Thoracic aorta endothelial cell (primary cell): ENCODE measurements at places on chromosomes 13 and 19. TPM values are rescaled to one million over a fixed set of nuclear protein-coding genes. Genes with fewer than 3 reads are reported as not detected.

Gene ILF3
- total RNA-seq: 194 and 256 TPM in 2 replicates

Gene PRR19
- total RNA-seq: 0.50 and 0.53 TPM in 2 replicates

Gene NXNL1
- total RNA-seq: not detected in 2 replicates

Gene ERFL
- total RNA-seq: not detected in 2 replicates

Gene MCEMP1
- total RNA-seq: not detected in 2 replicates

Gene ZNF93
- 8.0 and 11.8 TPM in 2 replicates for total RNA-seq

Gene DIAPH3
- total RNA-seq: 52.3 and 59.7 TPM in 2 replicates

Gene ZNF559
- 16.4 and 17.4 TPM in 2 replicates for total RNA-seq

Gene CYP2S1
- 0.22 and 0.93 TPM in 2 replicates for total RNA-seq

Gene PCDH17
- 2.2 and 5.1 TPM in 2 replicates for total RNA-seq

Gene TEX26
- not detected in 2 replicates for total RNA-seq

Gene FUT1
- 5.5 and 7.2 TPM in 2 replicates for total RNA-seq

Gene TUBA3C
- total RNA-seq: not detected in 2 replicates

Gene MARCHF2
- 56.3 and 64.6 TPM in 2 replicates for total RNA-seq

Gene KCNC3
- under 0.01 and 0.07 TPM in 2 replicates for total RNA-seq

Gene KLF1
- total RNA-seq: not detected in 2 replicates

Gene PSG1
- total RNA-seq: not detected in 2 replicates

Gene RGCC
- 17.0 and 23.0 TPM in 2 replicates for total RNA-seq

Gene ZNF358
- total RNA-seq: 27.0 and 32.0 TPM in 2 replicates

Gene ADGRE1
- total RNA-seq: not detected in 2 replicates

Gene KLK7
- not detected in 2 replicates for total RNA-seq

Gene BCL2L12
- 11.2 and 14.4 TPM in 2 replicates for total RNA-seq

Gene VSTM1
- not detected in 2 replicates for total RNA-seq

Gene PRR20A
- total RNA-seq: not detected in 2 replicates

Gene LILRA6
- not detected in 2 replicates for total RNA-seq

Gene CATSPERD
- total RNA-seq: not detected in 2 replicates

Gene FXYD3
- not detected in 2 replicates for total RNA-seq

Gene WASF3
- 23.0 and 24.3 TPM in 2 replicates for total RNA-seq

Gene SELENOV
- total RNA-seq: not detected in 2 replicates

Gene TEX29
- total RNA-seq: not detected in 2 replicates

Gene HTR2A
- not detected in 2 replicates for total RNA-seq

Gene ICAM5
- 0.29 TPM in 1 of 2 replicates, not detected in the other for total RNA-seq

Gene KISS1R
- not detected in 2 replicates for total RNA-seq

Gene CIRBP
- 129 and 154 TPM in 2 replicates for total RNA-seq

Gene IGFL4
- total RNA-seq: 0.13 TPM in 1 of 2 replicates, not detected in the other

Gene TSSK6
- total RNA-seq: 0.57 and 1.1 TPM in 2 replicates

Gene THSD8
- total RNA-seq: 0.53 TPM in 1 of 2 replicates, not detected in the other

Gene WDR88
- total RNA-seq: not detected in 2 replicates

Gene TTC9B
- not detected in 2 replicates for total RNA-seq

Gene MIER2
- total RNA-seq: 12.0 and 15.3 TPM in 2 replicates

Gene ADGRE3
- total RNA-seq: not detected in 2 replicates

Gene SLITRK1
- not detected in 2 replicates for total RNA-seq

Gene SIGLEC5
- not detected in 2 replicates for total RNA-seq

Gene NUDT19
- total RNA-seq: 15.0 and 22.2 TPM in 2 replicates

Gene PROSER3
- total RNA-seq: 9.2 and 10.3 TPM in 2 replicates

Gene FGF21
- not detected in 2 replicates for total RNA-seq

Gene KLK3
- not detected in 2 replicates for total RNA-seq

Gene ZNF808
- 19.3 and 23.4 TPM in 2 replicates for total RNA-seq

Gene SIGLEC8
- not detected in 2 replicates for total RNA-seq
